Left ventricle myocardium inferior (tissue), 1 donor: ENCODE measurements at places on chromosomes 7 and 10. TPM values are rescaled to one million over a fixed set of nuclear protein-coding genes. Genes with fewer than 3 reads are reported as not detected.

HMX3 gene
- not detected for total RNA-seq

SKIDA1 gene
- 2.7 TPM for total RNA-seq

HOXA3 gene
- total RNA-seq = not detected

DNA sequence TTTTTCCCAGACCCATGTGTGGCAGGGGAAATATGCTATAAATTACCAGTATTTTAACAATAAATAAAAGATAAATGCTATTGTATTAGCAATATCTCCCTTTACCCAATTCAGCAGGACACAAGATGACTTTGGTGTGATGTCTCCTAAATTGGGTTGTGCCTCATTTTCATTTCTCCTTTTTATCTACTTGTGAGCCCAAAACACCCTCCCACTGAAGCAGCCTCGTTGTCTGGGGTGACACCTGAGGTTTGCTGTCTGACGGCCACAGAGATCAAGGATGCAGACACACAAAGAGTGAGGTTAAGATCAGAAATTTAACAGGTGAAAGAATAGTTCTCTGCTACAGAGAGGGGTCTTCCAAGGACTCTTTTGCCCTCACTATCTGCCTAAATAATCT lies 27.1 kb upstream of the CC2D2B start:
- no peak overlapping the region for H3K27ac ChIP-seq
- no peak overlapping the region for H3K4me3 ChIP-seq
- H3K4me1 ChIP-seq = peaks cover 8% of the 10 kb centered on the region
- DNase-seq = no peak
- no peaks in the 10 kb centered on the region for H3K27me3 ChIP-seq
- peaks cover 7% of the 10 kb centered on the region for H3K36me3 ChIP-seq

DNA sequence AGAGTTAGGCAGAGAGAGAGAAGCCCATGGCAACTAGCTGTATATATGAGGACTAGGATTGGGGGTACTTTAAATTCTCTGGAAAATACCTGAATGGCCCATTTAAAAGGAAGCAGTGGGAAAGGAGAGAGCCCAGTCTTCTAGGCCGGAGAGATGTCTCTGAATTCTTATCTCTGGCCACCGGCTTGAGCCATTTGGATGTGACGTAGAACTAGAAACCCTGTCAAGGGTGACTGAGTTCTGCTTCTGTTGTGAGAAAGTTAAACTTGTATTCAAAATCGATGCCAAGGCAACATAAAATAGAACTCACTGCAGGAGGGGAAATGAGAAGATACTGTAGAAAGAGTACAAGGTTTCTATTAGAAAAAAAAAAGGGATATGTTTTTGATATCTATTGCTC lies 6.3 kb upstream of the GSTK1 start:
- no peaks in the 10 kb centered on the region for H3K36me3 ChIP-seq
- no peak overlapping the region for H3K27ac ChIP-seq
- no peaks in the 10 kb centered on the region for H3K27me3 ChIP-seq
